ENCODE measurements at places on chromosomes 4 and X. TPM values are rescaled to one million over a fixed set of nuclear protein-coding genes. Genes with fewer than 3 reads are reported as not detected.

Gene ZNF280C
- total RNA-seq, result 1.3 TPM

DNA sequence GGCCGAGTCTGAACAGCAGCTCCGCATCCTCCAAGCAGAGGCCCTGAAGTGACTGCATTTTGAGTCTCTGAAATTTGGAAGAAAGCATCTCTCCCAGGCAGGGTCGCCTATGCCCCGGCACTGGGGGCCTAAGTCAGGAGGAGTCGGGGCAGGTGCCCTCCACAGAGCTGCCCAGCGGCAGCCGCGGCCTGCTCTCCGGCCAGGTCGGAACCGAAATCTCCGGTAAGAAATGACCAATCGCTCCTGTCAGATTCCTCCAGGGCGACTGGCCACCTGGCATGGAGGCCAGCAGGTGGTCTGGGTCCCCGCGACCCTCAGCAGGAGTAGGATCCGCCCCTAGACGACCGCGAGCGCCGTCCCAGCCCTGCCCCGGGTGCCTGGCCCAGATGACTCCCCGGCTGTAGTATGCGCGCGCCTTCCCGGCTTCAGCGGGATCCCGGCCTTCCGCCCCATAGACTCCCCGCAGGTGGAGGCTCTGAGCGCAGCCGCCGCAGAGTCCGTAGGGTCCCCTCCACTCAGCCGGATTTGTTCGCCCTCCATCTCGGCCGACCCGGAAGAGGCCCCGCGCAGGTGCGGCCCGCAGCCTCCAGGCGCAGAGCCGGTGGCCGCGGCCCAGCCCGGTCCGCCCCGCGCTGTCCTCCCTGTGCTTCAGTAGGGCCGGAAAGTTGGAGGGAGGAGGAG, 1.5 kb downstream of the NKX1-1 start:
- H3K27me3 ChIP-seq, result peaks cover 99% of the 10 kb centered on the region
- no peak overlapping the region for H3K4me3 ChIP-seq
- no peaks in the 10 kb centered on the region for H3K4me1 ChIP-seq
- no peaks in the 10 kb centered on the region for H3K36me3 ChIP-seq
- no peak overlapping the region for H3K27ac ChIP-seq

Gene SPACA5B
- not detected for total RNA-seq

DNA sequence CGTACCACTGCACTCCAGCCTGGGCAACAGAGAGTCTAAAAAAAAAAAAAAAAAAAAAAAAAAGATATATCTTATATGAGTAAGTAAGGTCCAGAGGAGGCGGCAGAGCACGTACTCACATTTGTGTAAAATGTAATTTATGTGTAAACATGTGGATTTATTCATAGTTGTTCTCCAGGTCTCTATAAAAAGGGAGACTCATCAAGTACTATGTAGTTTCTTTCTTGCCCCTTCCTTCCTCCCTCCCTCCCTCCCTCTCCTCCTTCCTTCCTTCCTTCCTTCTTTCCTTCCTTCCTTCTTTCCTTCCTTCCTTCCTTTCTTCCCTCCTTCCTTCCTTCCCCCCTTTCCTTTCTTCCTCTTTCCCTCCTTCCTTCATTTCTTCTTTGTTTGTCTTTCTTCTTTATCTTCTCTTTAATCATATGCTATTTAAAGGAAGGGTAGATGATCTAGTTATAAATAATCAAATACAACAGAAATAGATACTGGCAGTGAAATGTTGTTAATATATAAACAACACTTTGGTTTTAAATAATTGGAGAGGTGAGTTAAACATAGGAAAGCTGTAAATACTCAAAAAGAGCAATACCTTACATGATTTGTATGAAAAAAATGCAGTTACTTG, 344.8 kb downstream of the ANK2 start:
- H3K4me3 ChIP-seq, result no peak overlapping the region
- H3K27me3 ChIP-seq, result no peaks in the 10 kb centered on the region
- peaks cover 9% of the 10 kb centered on the region for H3K4me1 ChIP-seq
- no peaks in the 10 kb centered on the region for H3K36me3 ChIP-seq

DNA sequence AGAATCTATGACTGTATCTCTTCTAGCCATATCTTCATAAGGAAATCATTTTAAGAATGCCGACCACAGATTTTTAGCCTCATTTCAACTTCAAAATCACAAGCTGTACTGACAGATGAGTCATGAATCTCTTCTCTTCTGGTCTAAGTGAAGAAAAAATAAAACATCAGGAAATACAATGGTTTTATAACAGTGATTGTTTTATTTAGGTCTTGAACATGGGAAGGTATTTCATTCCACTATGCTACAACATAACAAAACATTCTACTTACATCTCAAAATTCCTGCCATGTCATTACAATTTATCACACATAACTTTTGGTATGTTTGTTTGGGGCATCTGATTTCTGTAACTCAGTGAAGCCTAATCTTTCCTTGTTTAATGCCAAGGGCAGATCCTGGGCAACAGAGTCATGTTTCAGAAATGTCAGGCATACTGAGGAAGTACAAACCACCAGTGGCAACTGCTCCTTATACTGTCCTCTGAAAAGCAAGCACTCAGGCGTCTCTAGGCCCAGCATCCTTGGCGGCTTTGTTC, 325.0 kb downstream of the PDHA2 start:
- no peaks in the 10 kb centered on the region for H3K36me3 ChIP-seq
- H3K4me3 ChIP-seq, result no peak overlapping the region
- H3K4me1 ChIP-seq, result no peaks in the 10 kb centered on the region
- DNase-seq, result no peak

GRCh38 chr4:119204916-119205315, 7.6 kb upstream of the USP53 start:
- no peaks in the 10 kb centered on the region for H3K27me3 ChIP-seq
- no peaks in the 10 kb centered on the region for H3K36me3 ChIP-seq
- no peak for DNase-seq
- peaks cover 34% of the 10 kb centered on the region for H3K4me1 ChIP-seq

DNA sequence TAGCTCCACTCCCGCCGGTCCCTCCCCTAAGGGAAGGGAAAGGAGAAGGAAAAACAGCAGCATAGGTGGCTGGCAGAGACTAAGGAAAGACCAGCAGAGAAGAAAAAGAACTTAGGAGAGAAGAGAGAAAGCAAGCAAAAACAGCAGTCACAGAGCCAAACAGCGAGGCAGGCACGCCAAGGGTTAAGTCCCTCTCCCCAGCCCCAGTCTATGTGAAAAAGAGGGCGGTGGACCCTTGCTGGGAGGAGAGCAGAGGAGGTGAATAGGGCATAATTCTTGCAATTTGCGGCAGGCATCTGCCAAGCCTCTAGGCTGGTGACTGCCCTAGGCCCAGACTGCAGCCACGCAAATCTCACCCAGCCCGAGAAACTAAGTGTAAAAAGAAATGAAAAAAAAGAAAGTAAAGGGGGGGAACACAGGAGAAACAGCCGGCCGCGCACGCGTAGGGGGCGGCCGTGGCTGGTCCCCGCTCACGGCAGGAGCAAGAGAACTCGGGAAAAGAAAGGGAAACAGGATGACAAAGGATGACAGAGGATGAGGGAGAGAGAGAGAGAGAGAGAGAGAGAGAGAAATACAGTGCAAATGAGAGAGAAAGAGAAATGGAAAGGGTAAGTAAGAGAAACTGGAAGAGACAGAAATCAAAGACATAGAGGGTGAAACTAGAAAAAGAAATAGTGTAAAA, 48.6 kb downstream of the MAGEA9 start:
- no peaks in the 10 kb centered on the region for H3K36me3 ChIP-seq
- no peak for DNase-seq
- H3K4me1 ChIP-seq, result no peaks in the 10 kb centered on the region
- no peak overlapping the region for H3K27ac ChIP-seq
- peak overlapping the region; percentile 44 for H3K4me3 ChIP-seq

Gene PNMA3
- total RNA-seq, result 1.3 TPM

GRCh38 chr4:100421361-100421978, 96.4 kb downstream of the EMCN start:
- H3K27ac ChIP-seq, result no peak overlapping the region
- no peak for DNase-seq
- H3K27me3 ChIP-seq, result no peaks in the 10 kb centered on the region
- H3K36me3 ChIP-seq, result no peaks in the 10 kb centered on the region
- no peaks in the 10 kb centered on the region for H3K4me1 ChIP-seq
- H3K4me3 ChIP-seq, result no peak overlapping the region

All from heart left ventricle (tissue), 16 donors.